ENCODE measurements at places on chromosomes 1 and 21. TPM values are rescaled to one million over a fixed set of nuclear protein-coding genes. Genes with fewer than 3 reads are reported as not detected.
A peak's percentile ranks its signal among the peaks of the same experiment; 100 is the strongest.

GRCh38 chr1:16677552-16678431 lies 11.0 kb upstream of the RNU1-3 start:
- peak; percentile 73 for DNase-seq

GRCh38 chr1:198179556-198179981 lies 22.8 kb downstream of the NEK7 start:
- peak; percentile 80 for DNase-seq

DNA sequence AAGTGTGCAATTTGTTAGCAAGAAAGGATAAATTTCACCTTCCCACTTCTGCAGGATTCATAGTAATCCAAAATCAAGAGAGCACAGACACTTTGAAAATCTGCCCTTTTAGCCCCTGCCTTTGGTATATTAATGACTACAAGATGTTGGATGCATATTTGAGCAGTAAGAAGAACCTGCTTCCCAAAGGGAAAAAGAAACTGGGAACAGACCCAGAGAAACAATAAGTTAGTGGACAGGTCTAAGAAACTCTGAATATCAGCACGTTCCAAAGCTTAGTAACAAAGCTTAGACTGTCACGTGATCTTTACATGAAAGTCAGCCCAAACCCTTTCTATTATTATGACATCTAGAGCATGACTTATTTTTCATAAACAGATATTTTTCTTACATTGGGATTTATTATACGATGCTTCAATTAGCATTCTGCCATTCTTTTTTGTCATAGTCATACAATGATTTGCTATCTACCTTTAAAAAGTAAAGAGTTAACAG lies 390.9 kb upstream of the ADGRL2 start:
- no peak for DNase-seq

Gene KLF17
- total RNA-seq, result not detected

Gene HUNK
- total RNA-seq, result not detected

All from myocyte (in vitro differentiated cells).